ENCODE measurements at places on chromosomes 16 and 17.

GRCh38 chr17:36602924-36603384 is 1.6 kb downstream of the MRM1 start:
- peak; percentile 56 for DNase-seq

DNA sequence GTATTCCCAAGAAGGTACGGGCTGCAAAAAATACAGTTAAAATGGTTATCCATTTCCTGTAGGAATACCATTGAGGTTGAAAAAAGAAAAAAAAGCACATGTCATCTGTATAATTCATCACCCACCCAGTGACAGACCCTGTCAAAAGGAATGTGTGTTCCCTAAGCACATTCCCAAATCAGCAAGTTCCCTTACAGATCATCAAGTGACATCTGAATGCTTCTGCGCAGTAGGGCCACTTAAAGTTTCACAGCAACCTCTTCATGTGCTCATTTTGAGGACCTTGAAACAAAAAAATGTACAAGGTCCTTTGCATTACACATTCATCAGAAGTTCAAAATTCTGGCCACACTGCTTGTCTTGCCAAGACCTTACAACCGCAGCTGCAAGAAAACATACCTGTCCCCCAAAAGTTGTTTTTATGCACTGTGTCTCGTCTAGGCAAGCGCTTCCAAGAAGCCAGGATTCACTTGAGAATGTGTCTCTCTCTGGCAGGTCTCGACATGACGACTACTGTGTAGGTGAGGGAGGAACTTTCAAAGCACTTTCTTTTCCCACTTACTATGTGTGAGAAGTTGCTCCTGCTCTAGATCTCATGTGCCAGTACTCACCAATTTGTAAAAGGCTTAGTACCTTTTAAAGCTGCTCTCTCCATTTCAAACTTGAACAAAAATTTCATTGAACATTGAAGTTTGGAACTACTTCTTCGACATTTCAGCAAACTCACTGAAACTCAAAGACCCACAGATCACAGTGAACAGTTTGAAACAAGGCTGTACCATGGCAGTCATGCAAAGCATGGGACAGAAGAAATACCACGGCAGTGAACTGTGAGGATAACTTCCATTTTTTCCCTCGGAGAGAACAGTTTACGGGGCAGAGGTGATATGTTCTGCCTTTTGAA is 4.3 kb upstream of the POLG2 start:
- DNase-seq, result no peak

DNA sequence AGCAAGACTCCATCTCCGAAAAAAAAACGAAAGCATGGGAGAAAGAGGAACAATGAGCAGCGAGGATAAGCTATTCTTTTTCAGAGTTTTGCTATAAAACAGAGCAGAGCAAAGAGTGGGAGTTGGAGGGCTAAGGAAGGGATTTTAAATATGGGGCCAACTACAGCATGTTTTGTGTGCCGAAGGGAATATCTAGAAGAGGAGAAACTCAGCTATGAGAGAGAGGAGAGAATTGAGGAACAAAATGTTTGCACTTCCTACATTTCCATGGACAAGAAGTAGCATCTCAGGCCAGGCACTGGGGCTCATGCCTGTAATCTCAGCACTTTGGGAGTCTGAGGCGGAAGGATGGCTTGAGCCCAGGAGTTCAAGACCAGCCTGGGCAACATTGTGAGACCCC is 13.1 kb upstream of the GRB2 start:
- no peak for DNase-seq

GRCh38 chr17:71267668-71268067 is 853.2 kb upstream of the SOX9 start:
- DNase-seq, result no peak

Data from stimulated activated CD8-positive, alpha-beta memory T cell treated with anti-CD3 and anti-CD28 coated beads, Interleukin-2, amount 100 ng/mL, for 48 hours (primary cell).